ENCODE measurements at places on chromosomes 5 and 9.

DNA sequence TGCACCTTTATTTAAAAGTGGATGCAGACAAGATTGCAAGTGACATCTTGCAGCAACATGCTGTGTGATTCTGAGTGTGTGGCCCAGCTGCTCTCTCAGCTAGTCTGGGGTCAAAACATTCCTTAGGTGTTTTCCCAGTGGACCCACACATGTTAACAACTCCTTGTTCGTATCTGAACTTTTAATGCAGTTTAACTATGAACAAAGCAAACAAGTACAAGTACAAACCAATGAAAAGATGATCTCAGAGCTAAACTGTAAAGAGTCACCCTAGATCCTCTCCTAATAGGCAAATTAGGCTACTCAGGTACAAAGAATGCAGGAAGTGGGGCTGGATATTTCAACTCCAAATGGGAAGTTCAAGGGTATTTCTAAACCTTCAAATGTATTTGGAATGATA is 108.4 kb downstream of the ENTREP1 start:
- DNase-seq: no peak

GRCh38 chr9:137530331-137530730 is 19.9 kb downstream of the PNPLA7 start:
- DNase-seq: no peak

DNA sequence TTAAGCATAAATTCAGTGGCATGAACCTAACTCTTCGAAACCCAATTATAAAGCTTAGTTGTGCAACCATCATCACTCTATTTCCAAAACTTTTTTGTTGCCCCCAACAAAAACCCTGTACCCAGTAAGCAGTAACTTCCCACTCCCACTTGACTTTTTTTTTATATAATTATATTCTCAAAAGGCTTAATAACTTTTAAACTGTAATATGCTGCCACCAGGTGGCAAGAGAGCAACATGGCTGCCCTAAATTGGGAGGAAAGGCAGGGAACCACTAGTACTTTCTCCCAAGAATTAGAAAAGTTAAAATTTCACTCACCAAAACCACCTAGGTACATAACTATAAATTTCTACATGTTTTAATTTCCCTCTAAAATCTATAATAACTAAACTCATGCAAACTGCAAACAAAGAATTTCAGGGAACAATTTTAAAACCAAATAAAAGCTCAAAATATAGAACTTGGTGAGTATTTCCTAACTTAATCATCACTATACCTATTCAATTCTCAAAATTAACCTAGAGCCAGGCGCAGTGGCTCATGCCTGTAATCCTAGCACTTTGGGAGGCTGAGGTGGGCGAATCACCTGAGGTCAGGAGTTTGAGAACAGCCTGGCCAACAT is 50.2 kb upstream of the RNF38 start:
- DNase-seq: peak; percentile 29

DNA sequence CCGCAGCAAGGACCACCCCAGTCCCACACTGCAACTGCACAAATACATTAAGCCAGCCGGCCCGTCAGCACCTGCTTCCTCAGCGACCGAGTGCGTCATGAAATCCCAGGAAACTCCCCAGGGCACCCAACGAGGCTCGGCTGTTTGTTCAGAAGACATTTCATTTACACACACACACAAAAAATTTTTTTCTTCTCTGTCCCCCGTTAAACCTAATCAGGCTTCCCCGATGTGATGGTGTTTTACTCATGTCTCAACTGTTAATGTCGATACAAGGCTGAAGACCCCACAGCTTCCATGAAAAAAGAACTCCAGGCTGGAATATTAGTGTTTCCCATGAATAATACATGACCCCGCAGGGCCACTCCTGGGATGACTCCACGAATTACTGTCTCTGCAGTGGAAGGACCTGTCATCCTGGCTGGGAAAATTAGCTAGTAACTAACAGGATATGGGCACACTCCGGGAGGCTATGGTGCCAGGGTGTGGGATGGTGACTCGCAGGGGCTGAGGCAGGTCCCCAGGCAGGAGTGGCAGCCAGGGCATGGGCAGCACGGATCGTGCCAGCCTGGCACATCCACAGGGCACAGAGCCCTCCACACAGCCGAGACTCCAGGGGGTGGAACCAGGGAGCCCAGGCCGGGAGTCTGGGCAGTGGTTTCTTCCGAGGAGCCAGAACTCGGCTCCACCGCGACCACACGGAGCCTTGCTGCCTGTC is 102.4 kb downstream of the VAV2 start:
- no peak for DNase-seq

Measured in HTR-8/SVneo (cell line).